ENCODE measurements at places on chromosomes 2 and 18. TPM values are rescaled to one million over a fixed set of nuclear protein-coding genes. Genes with fewer than 3 reads are reported as not detected.

The LGALSL gene
- total RNA-seq, result 38.4 TPM

The ITGA4 gene
- 5.9 TPM for total RNA-seq

The MYO1B gene
- total RNA-seq, result 59.5 TPM

The IFIH1 gene
- total RNA-seq, result 1.7 TPM

The RNU2-63P gene
- not detected for total RNA-seq

The IL36G gene
- total RNA-seq, result not detected

The SLC9A2 gene
- 0.49 TPM for total RNA-seq

The MYO7B gene
- total RNA-seq, result under 0.01 TPM

The EGR4 gene
- total RNA-seq, result not detected

The SLC38A11 gene
- total RNA-seq, result 1.7 TPM

The CHRND gene
- total RNA-seq, result not detected

The CBLN2 gene
- 219 TPM for total RNA-seq

The ZRANB3 gene
- 7.9 TPM for total RNA-seq

The CPSF3 gene
- total RNA-seq, result 38.8 TPM

The NAT8 gene
- total RNA-seq, result not detected

The SCYGR5 gene
- total RNA-seq, result not detected

The PROKR1 gene
- 0.25 TPM for total RNA-seq

The ALKAL2 gene
- total RNA-seq, result not detected

The ALPI gene
- not detected for total RNA-seq

The EMILIN1 gene
- total RNA-seq, result 3.7 TPM

The GKN1 gene
- 2.0 TPM for total RNA-seq

The SERPINB3 gene
- total RNA-seq, result not detected

The OSBPL6 gene
- total RNA-seq, result 15.7 TPM

The ELOA2 gene
- not detected for total RNA-seq

The RAX gene
- not detected for total RNA-seq

The RFTN2 gene
- total RNA-seq, result 18.7 TPM

The FAM228B gene
- total RNA-seq, result 71.8 TPM

The SNRPD1 gene
- total RNA-seq, result 16.7 TPM

The EML6 gene
- total RNA-seq, result 3.4 TPM

The LBX2 gene
- total RNA-seq, result not detected

The TGFA gene
- 3.7 TPM for total RNA-seq

The MLPH gene
- 0.98 TPM for total RNA-seq

The TUBA3E gene
- not detected for total RNA-seq

The BMP10 gene
- total RNA-seq, result not detected

The KLHL29 gene
- total RNA-seq, result 15.5 TPM

The MYL1 gene
- not detected for total RNA-seq

Data from temporal lobe (tissue), 4 donors.